ENCODE measurements at places on chromosomes 1 and 21. TPM values are rescaled to one million over a fixed set of nuclear protein-coding genes. Genes with fewer than 3 reads are reported as not detected.
A peak's percentile ranks its signal among the peaks of the same experiment; 100 is the strongest.

DNA sequence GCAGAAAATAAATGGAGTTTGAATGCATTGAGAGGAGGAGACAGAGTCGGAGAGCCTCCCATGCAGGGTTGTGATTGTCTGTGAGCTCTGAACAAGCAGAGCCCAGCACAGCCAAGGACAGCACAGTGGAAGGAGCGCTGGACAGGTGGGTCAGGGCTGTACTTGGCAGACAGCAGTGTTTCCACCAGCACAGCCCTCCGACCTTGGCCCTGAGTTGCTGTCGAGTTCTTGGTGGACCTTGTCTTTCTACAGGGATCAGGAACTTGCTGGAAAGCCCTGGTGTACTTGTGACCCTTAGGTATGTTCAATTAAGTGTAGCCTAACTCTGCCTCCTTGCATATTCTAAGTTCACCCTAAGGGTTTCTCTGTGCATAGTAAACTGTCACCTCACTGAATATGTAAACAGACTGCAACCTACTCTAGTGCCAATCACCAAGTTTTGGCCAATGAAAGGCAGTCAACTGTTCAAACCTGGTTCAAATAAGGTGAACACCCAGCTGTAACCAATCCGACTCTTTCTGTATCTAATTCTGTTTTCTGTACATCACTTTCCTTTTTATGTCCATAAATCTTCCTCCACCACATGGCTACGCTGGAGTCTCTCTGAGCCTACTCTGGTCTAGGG lies 86.6 kb upstream of the SLC25A33 start:
- DNase-seq, result no peak

LEFTY1 gene
- total RNA-seq, result not detected

SDHB gene
- total RNA-seq, result 171 TPM

- DNase-seq, result no peak
Observed at GRCh38 chr1:20666804-20667203, 5.6 kb upstream of the DDOST start.

- DNase-seq, result peak; percentile 87
Observed at GRCh38 chr1:9721606-9722377, 70.3 kb downstream of the PIK3CD start.

SUSD4 gene
- 0.33 TPM for total RNA-seq

MSTO1 gene
- 85.1 TPM for total RNA-seq

ZBTB8OS gene
- total RNA-seq, result 69.9 TPM

GRCh38 chr21:42066521-42066920 lies 4.6 kb upstream of the UMODL1 start:
- no peak for DNase-seq

- no peak for DNase-seq
Observed at GRCh38 chr1:39829791-39830533, 41.3 kb upstream of the BMP8B start.

GRCh38 chr1:119674835-119675289 lies 26.8 kb upstream of the ZNF697 start:
- no peak for DNase-seq

LAMC2 gene
- total RNA-seq, result not detected

DNA sequence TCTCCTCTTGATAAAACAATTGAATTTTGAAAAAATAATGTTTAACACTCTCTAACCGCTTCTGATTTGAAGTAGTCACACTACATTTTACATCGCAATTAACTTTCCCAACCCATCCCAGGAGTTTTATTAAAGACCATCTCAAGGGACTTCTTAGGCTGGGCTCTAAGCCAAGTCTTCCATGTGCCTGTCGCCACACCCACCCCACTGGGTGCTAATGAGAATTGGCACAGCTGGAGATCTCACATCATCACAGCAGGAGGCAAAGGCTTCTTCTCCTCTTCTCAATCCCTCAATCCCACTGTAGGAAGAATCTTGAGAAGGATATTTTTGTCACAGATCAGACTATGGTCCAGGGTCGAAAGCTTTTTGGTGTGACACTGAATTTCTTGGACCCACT lies 328.9 kb downstream of the NUF2 start:
- no peak for DNase-seq

- DNase-seq, result no peak
Observed at GRCh38 chr1:101116006-101116405, 90.4 kb upstream of the DPH5 start.

GRCh38 chr1:42935313-42935895 lies 23.3 kb downstream of the SLC2A1 start:
- no peak for DNase-seq

DNA sequence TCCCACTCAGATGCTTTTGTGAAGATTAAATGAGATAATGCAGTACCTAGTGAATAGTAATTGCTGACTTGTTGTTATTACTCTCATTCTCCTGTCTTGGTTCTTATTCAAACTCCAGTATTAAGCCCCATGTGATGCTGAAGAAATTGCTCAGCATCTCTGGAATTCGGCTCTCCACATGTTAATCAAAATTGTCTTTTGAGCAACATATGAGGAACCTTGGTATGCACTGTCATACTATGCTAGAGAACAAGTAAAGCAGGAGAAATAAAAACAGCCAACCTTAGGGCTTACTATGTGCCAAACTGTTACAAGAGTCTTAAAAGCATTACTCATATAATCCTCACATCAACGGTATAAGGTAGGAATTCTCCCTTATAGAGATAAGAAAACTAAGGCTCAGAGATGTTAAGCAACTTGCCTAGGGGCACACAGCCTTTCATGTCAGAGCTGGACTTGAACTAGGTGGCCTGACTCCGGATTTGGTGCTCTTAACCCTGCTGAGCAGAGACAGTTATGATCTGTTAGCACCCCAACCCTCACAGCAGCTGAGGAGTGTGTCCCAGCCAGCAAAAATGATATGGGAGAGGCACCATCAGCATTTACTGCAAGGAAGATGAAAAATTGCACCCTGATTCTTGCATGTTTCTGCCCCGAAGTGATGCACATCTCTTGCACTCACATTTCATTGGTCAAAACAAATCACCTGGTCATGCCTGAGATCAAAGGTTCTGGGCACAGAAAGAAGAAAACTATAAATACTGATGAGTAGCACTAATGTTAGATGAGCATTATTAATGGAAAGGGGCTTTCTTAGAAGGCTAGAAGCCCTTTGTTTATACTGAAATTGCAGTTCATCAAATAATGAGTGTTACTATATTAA lies 102.3 kb downstream of the OMA1 start:
- DNase-seq, result no peak

AMPD1 gene
- not detected for total RNA-seq

- DNase-seq, result peak; percentile 13
Observed at GRCh38 chr1:3903141-3904005, 3.3 kb upstream of the C1orf174 start.

ATP1B1 gene
- 4.1 TPM for total RNA-seq

ADAMTSL4 gene
- 0.10 TPM for total RNA-seq

F13B gene
- not detected for total RNA-seq

FAM131C gene
- 0.34 TPM for total RNA-seq

HSD3B1 gene
- total RNA-seq, result not detected

DNA sequence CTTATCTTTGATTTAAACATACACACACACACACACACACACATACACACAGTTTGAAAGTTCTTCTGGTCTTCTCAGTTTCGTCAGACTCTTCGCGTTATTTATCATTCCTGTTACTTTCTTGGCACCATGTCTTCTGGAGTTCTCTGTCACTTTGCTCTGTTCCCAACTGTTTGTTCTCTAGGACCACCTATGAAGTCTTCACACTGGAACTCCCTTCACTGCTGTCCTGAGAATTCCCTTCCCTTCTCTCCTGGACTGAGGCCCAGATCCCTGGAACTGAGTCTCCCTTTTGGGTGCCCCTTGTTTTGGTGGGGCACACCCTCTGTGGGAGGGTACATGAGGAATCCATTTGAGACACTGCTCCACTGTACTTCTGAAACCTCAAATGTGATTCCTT lies 30.5 kb downstream of the ALG14 start:
- DNase-seq, result no peak

- DNase-seq, result no peak
Observed at GRCh38 chr1:81547912-81548303, 252.8 kb upstream of the ADGRL2 start.

GRCh38 chr1:52358851-52359497 lies 7.0 kb downstream of the CC2D1B start:
- no peak for DNase-seq

- no peak for DNase-seq
Observed at GRCh38 chr1:31843506-31843905, 27.7 kb upstream of the SPOCD1 start.

- no peak for DNase-seq
Observed at GRCh38 chr1:205783904-205784303, 8.6 kb upstream of the RAB29 start.

DNA sequence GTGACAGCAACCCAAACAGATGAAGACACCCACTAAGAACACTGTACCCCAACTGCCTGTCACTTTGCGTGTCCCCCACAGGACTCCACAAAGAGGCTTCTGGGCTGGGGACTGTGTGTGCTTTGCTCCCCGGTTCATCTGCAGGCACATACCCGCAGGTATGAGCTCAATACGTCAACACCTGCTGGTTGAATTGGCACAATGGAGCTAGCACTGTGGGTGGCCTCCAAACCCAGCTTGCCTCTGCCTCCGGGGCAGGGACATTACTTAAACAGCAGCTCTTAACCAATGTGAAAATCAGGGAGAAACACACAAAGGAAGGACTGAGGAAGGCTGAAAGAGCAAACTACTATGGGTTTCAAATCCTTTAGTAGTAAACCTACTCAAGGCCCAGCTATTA lies 140.2 kb upstream of the TIAM1 start:
- no peak for DNase-seq

KRTAP12-2 gene
- total RNA-seq, result not detected

DNA sequence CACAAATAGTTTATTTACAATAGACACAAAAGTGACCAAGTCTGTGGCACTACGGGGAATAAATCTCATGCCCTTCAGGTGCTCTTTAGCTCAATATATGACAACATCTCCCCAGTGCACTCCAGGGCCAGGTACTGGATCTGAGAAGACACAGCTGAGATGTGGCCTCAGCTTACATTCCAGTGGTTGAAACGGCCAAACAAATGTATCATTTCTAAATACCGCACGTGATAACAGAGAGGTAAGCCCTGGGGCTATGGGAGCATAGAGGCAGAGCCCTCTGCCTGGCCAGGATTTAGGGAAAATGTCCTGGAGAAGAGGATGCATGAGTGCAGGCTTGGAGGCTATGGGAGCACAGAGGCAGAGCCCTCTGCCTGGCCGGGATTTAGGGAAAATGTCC lies 630.5 kb downstream of the SMYD3 start:
- no peak for DNase-seq

FAM78B gene
- 0.62 TPM for total RNA-seq

- no peak for DNase-seq
Observed at GRCh38 chr1:114468047-114468446, 43.0 kb downstream of the TRIM33 start.

DNA sequence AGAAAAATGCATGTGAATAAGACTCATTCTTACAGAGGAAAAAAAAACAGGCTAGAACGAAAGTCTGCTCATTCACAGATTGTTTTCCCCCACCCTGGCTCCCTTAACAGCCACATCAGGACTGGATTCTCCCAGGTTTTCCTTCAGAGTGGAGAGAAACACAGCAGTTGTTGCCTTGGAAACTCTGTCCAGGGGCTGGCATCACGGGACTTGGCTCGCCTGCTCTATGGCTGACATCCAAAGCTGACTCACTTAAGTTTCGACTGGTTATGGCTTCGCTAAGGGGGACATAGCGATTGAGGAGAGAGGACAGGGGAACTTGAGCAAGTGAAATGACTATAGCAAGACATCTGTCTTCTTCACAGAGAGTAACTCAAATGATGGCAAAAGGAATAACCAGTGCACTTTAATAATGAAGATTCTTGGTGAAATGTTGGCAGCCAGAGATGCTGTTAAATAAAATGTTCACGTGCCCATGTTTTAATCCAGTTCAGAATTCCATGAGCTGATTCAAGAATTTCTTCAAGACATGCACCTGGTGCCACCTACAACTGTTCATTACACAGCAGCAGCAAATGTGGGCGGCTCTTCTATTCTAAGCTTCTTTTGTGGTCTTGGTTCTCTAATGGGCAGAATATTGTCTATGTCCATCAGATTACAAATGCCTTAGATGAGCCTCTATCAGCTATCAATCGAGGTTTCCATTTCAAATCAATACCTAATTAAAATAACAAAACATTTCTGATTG lies 21.8 kb downstream of the MIS18A start:
- DNase-seq, result no peak

C1orf94 gene
- total RNA-seq, result not detected

GRCh38 chr1:54275349-54275748 lies 75.4 kb downstream of the MRPL37 start:
- DNase-seq, result no peak

DNA sequence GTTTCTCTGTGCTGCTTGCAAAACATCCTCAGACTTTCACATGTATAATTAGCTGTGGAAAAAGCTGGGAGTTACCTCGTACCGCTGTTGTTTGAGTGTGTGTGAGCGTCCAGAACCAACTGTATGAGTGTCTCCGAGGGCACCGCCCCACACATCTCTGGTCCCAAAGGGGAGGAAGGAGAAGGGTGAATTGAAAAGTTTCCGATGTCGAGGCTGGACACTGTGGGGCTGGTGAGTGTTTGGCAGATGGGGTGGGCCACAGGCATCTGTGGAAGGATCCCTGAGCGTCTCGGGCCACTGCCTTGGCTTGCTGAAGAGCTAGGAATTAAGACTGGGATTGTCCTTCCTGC lies 1.2 kb downstream of the ATP2B4 start:
- DNase-seq, result peak; percentile 28

- DNase-seq, result no peak
Observed at GRCh38 chr1:94063379-94063778, 57.6 kb downstream of the ABCA4 start.

DNA sequence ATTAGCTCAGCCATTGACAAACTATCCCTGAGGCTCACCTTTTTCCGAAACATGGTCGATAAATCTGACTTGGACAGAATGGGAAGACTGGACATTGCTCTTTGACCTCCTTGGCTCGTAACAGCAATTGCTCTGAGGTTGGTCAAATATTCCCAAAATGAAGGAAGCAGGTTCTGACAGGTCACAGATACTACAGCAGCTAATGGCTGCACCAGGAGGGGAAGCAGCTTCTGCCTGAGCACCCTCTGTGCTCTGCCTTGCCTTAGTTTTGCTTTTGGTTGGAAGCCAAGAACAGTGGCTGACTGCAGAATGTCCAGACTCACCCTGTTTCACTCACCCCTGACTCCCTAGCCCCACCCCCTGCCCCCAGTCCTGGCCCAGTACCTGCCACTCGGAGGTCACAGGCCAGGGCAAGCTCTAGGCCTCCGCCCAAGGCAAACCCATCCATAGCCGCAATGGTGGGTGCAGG lies 15.4 kb downstream of the ECHDC2 start:
- DNase-seq, result no peak

DNA sequence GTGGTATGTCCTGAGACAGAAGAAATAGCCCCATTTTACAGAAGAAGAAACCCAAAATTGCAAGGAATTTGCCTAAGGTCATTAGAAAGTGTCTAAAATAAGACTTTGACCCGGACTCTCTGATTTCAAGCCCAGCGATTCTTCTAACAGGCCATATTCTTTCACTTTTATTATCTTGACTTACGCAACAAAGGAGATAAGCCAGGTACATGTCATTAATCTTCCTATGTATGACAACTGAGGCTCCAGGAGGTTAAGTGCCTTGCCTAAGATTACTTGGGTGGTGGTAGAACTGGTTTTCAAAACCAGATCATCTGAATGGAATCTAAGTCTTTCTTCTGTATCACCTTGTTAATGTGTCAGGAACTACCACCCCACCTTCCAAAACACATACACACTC lies 124.3 kb downstream of the PBX1 start:
- DNase-seq, result no peak

- DNase-seq, result no peak
Observed at GRCh38 chr1:232872738-232873137, 67.5 kb downstream of the MAP10 start.

- DNase-seq, result no peak
Observed at GRCh38 chr1:212166244-212166643, 119.0 kb upstream of the PPP2R5A start.

All from activated naive CD8-positive, alpha-beta T cell treated with anti-CD3 and anti-CD28 coated beads for 36 hours (primary cell).